Stimulated activated CD8-positive, alpha-beta memory T cell treated with anti-CD3 and anti-CD28 coated beads, Interleukin-7, amount 100 ng/mL, for 1 hour (primary cell): ENCODE measurements at places on chromosomes 16 and 17.

DNA sequence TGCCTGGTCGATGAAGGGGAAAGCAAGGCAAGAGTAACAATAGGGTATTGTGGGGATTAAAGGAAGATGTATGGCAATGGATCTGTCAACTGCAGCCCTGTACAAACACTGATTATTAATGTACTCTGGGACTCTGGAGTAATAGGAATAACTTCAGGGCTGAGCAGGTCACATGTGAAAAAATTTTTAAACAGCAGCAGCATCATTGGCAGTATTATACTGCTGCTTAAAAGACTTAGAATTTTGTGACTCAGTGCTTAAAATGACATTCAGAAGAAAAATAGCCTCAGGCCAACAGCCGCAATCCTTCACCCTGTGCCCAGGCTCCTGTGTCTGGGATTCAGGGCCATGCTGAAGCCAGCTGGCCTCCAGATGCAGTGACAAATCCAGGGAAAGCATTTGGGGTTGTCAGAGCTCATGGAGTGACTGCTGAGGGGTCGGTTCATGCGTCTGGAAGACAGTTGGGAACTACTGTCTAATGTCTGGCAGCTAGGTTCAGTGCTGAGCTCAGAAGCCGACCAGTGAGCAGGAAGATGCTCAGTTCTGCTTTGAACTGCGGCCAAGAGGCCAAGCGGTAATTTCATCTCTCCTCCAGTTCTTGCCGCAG, 22.2 kb downstream of the TEX2 start:
- no peak for DNase-seq

DNA sequence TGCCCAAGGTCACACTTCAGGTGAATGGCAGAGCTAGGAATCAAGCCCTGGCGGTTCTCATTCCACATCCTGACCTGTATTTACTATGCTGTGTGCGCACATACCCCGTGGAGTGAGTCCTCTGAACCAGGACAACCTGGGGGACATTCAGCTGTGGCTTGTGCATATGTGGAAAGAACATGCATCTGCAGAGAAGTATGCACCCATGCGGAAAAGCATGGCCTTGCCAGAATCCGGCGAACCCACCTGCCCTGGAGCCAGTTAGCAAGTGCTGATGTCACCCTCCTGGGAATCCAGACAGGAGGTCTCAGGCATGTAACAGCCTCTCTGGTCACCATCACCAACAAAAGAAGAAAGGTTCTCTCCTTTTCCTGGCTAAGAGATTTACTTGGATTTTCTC, 1.9 kb downstream of the RASL10B start:
- no peak for DNase-seq

DNA sequence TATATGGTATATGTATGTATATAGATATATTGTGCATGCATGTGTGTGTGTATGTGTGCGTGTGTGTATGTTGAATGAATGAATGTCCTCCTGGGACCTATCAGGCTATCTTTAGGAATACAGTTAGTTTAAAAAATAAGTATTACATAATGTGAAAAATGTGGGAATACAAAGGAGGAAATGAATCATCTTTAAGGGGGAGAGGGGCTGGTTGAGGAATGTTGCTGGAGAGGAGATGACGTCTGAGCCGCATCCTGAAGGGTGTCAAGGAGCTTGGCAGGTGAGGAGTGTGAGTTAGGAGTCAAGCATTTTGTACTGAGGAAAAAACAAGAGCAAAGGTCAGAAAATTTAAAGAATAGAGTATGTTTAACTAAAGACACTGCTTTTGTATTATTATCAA, 62.4 kb upstream of the NLK start:
- DNase-seq: no peak

DNA sequence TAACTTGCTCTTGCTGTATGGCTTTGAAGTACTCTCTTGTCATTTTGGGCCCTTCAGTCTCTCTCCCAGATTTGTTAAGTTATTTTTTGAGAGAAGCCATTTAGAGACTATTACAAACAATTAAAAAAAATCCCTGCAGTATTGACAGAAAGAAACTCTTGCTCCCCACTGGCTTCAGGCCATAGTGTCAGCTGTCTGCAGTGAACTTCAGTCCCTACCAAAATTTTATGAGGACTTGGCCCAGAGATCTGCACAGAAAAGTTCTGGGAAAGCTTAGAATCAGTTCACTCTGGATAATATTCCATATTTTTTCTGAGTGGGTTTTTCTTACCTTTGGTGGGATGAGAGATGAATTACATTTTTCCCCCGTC, 30.9 kb upstream of the SUPT4H1 start:
- no peak for DNase-seq

DNA sequence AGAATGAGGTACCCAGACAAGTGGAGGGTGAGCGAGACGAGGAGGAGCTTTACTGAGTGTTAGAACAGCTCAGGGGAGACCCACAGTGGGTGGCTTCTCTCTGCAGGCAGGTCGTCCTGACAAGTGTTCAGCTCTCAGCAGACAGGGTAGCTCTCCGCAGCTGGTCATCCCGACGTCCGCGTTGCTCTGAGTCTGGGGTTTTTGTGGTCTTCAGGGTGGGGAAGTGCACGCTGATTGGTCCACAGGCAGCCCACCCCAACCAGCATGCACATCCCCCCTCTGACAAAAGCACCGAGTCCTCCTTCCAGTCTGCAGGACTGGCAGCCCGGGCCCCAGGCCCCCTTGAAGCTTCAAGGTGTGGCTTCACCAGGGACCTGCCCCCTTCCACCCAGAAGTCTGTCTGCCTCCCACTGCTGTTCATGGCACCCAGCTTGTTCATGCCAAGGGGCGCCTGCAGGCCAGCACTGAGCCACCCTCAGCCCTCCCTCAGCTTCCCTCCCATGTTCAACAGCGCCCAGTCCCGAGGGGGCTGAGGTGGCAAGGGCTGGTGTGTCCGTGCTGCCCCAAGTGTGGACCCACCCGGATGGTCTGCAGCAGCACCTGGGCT, 19.9 kb upstream of the WDR45B start:
- no peak for DNase-seq

DNA sequence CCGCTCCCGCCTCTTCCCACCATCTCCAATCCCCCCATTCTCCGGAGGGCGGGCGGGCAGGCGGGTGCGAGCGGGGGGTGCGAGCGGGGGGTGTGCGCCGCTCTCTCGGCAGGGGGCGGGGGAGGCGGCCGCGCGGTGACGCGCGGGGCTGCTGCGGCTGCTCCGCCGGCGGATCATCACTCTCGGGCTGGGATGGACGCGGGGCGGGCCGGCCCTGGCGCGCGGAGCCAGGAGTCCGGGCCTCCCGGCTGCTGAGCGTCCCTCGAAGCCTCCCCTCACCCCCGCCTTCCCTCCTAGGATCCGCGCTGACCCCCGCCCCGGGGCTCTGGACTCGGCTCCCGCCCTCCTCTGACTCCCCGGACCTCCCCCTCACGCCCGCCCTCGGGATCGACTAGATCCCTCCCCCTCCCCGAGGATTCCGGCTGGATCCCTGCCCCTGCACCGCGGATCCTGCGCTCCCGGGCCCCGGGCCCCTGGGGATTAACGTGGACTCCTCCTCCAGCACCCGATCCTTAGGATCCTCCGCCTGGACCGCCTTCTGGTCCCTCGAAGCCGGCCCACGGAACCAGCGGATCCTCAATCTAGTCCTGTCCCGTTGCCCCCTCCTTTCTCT, 946 bp upstream of the TMEM256 start:
- DNase-seq: no peak

GRCh38 chr17:10200645-10201044, 2.2 kb upstream of the GAS7 start:
- DNase-seq: no peak

DNA sequence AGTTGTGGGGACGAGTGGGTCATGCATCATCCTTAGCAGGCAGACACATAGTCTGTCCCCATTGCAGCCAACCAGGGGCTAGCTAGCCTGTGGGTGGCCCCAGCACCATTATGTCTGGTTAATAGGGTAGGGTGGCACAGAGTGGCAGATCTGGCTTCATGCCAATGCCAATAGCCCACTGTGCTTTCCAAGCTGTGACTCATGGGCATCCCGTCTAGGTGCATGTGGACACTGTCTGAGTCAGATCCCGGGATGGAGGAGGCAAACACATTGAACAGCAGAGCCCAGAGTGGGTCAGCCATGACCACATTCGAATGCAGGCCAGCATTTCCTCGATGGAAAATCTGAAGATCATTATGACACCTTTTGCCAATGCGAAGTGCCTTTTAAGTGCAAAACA, 2.5 kb downstream of the HS3ST2 start:
- DNase-seq: no peak

DNA sequence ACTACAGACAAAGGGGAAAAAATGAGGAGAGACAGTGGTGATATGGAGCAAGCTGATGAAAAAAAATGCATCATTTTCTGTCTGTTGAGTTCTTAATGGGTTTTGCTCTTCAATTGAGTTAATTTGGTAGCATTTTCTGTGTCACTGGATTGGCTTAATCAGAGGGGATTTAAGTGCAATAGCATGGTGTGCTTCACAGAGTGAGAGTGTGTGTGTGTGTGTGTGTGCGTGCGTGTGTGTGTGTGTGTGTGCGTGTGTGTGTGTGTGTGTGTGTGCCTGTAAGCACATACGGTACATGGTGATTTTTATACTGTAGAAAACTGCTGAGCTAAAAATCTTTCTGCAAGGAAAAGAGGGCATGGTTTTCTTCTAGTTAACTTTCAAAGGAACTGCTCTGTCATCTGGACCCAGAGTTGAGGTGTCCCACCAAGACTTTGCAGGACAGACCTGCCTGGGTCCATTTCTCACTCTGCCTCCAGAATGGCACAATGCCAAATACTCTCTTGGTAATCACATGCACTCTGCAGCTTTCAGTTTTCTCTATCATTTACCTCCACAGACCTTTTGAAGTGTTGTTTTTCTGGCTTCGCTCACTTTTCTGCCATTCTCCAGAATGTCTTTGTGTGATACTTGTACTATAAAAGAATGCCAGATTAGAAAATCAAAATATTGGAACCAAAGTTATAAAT, 952.6 kb upstream of the SOX9 start:
- DNase-seq: no peak

GRCh38 chr17:74324521-74324920, 1.5 kb upstream of the KIF19 start:
- DNase-seq: no peak

DNA sequence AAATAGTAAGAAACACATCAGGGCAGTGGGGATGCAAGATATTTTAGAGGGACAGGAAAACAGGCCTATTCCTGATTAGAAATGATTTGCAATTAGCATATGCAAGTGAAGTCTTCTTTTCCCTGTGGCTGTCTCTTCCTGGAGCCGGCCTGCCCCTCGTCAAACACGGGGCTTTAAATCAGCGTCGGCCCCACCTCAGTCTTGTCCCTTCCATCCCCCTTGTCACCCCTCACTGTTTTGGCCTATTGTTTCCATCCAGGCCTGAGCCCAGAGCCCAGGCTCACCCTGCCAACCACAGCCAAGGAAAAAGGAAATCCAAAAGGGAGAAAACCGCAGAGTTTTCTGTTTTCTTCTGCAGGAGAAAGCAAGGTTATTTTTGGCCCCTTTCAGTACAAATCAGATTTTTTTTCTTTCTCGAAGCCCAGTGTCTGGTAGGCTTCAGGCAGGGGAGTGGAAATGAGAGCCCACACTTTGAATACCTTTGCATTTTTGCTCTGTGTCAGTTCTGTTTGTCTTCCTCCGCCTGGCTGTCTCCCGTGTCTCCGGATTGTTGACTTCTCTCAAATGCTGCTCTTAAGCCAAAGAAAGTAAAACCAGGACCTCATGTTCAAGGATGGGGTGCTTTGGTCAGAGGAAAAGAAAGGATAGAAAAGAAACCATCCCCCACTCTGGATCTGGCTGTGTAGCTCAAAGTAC, 399.9 kb upstream of the CDH11 start:
- no peak for DNase-seq
